ENCODE measurements at places on chromosomes 3 and 15. TPM values are rescaled to one million over a fixed set of nuclear protein-coding genes. Genes with fewer than 3 reads are reported as not detected.

Gene PRR20G
- not detected for polyA plus RNA-seq

Gene BAHD1
- 22.8 TPM for polyA plus RNA-seq

DNA sequence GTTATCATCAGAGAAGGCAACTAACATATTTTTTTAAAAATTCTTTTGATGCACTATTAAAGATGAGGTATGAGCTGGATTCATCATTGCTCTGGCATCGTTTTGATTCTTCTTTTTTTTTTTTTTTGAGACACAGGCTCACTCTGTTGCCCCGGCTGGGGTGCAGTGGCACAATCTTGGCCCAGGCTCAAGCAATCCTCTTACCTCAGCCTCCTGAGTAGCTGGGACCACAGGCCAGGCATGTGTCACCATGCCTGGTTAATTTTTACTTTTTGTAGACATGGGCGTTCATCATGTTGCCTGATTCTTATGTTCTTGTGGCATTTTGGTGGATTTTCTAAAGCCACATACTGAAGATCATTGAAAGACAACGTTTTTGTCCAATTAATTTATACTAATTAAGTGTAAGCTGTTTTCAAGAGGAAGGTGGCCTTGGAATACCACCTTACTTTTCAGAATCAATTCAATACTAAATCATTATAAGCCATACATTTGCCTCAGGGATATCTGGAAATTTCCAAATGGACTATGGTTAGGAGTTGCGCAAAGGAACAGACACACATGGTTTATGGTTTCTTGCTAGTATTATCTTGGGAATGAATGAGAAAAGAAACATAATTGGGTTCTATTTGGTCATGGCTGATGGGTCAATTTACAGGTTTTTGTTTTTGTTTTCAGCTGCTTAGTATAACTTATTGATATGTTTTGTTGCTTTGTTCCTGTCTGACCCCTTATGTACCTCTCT, 22.8 kb downstream of the SLC28A2 start:
- DNase-seq = no peak

Gene CLDN1
- 58.2 TPM for polyA plus RNA-seq

DNA sequence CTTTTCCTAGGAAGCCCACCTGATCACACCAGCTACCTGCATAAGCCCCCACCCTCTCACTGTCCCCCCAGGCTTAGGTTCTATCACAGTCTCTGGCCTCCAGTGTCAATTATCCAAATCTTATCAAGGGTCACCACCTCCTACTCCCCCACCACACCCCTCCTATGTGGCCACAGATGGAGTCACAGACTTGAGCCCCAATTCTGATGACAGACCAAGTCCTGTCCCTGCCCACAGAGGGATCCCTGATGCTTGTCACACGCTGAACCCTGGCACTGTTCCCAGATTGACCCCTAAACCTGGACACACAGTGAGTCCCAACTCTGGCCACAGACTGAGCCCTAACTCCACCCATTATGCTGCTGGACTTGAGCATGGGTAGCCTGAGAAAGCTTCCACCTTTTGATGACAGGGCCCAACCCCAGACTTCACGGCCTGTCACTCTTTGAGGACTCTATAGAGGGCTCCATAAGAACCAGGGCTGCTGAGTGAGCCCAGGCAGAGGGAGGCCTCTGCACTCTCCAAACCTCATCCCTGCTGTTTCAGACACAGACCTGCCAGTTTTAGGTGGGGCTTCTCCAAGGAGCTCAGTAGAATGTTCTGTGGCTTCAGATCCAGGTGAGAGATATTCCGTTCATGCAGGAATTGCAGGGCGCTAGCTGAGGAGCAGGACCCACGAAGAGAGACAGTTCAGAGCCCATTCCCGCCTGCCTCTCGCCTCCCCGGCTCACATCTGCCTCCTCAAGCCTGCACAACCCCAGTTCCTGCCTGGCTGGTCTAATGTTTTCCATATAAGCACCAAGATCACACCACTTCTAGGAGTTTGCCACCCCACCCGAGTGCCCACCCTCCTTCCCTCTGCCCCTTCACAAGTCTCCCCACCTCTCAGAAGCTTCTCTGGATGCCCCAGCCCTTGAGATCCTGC, 1.8 kb downstream of the ULK3 start:
- DNase-seq = no peak

GRCh38 chr3:132354916-132355702, 37.9 kb downstream of the ACP3 start:
- DNase-seq = no peak

DNA sequence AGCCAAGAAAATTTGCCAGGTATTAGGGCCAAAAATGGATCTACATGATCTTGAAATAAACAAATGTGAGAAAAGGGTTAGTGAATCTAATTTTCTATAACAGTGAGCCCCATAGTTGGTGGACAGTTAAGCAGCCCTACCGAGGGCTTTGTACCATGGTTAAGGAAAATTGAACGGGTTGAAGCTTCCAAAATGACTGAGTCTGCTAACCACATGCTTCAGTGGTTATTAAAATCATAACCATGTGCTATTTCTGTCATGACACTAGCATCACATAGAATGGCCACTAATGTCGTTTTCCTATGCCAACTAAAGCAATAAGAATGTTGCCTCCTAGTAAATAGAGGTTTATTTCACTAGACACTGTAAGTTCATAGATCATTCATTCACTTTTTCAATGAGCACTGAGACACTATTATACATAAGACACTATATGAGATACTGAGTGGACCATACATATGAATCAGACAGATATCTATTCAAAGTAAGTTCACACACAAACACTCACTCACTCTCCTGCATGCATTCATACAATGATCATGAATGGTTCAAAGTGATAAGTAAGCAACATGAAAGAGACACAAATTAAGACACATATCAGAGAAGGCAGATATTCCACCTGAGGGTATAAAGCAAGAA, 4.3 kb downstream of the SST start:
- no peak for DNase-seq

DNA sequence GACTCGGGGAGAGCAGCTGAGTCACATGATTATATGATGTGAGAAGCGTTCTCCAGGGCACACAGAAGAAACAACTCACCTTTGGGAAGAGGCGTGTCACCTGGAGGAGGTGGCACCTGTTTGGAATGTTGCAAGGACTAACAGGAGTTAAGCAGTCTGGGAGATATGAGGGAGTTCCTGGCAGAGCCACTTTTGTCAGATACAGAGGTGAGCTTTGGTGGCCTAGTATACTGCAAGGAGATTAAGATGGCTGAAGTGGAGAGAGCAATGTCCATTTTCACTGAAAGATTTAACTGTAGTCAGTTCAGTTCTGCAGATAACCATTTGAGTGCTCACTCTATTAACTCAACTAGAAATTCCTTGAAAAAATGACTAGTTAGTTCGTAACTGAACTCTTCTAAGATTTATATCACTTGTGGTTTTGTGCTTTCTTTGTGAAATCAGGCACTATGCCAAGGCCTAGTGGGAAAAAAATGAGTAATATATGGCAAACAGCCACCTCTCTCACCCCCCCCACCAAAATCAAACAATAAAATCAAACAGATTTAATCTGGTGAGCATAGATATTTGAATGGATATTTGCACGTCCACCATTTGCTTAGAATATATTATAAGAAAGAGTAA, 61.3 kb downstream of the CRYBG3 start:
- DNase-seq = no peak

Gene OR5H6
- not detected for polyA plus RNA-seq

DNA sequence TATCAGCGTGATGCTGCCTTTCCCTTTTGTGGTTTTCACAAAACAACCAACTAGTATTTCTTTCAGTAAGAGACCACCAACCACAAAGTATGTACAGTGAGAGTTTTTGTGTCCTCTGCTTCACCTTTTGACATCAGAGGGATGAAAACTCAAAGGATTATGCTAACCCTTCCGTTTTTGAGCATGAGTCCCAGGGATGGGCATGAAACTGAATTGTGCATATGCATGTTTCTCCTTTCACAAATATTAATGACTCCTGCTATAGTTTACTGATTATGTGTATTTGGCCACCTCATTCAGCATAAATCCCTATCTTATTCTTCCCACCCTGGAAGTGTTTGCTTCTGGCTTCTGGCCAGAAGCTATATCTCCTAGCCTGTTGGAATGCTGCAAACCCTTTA, 59.2 kb downstream of the RSRC1 start:
- no peak for DNase-seq

- no peak for DNase-seq
Observed at GRCh38 chr3:36643192-36643591, 121.2 kb downstream of the DCLK3 start.

GRCh38 chr15:50113992-50114780, 4.8 kb downstream of the ATP8B4 start:
- no peak for DNase-seq

- no peak for DNase-seq
Observed at GRCh38 chr3:55574671-55575070, 87.6 kb upstream of the WNT5A start.

Gene GP5
- polyA plus RNA-seq = 0.40 TPM

DNA sequence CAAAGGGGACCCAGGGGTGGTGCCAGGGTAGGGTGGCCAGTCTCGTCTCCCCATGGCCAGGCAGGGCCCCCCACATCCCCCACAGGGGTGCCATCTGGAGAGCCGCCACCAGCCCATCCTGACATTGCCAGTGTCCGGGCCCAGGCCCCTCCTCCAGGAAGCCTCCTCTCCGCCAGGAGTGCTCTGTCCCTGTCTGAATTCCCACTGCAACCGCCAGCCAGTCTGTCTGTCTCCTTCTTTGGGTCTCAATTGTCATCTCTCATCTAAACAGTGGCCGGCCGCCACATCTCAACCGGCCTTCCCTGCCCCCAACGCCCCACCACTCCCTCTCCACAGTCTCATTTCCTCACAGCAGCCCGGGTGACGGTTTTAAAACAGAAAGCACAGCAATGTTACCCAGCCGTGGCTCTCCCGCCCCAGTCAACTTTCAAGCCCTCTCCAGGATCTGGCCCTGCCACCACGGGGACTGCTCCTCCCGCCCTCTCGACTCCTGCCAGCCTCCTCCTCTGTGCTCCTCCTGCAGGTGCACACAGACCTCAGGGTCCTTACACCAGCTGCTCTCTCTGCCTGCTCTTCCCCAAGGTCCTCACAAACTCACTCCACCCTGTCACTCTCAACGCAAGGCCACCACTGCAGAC, 57.0 kb downstream of the IQSEC1 start:
- no peak for DNase-seq

DNA sequence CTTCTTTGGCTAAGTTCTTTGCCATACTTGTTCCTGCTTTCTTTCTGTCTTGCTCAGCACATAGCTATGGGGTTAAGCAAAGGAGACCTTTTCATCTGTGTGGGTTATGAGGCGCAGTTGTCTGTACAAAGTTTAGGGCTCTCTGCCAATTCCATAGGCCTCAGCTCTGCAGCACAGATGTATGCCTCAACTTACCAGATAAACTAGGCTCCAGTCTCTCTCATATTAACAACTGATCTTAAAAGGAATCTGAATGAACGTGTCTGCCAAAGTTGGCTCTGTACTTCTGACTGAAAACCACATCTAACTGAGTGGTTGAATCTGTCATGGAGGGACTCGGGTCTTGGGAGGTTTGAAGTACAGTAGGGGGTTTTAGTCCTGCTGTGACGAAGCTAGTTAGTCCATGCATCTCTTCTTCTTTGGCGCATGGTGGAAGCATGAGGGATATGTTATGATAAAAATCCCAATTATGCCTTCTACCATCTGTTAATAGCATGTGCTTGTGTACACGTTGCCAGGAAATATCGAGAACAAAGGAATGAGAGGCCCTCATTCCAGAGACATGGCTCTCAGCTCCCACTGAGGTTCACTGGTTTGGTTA, 114.6 kb upstream of the TSC22D2 start:
- DNase-seq = no peak

DNA sequence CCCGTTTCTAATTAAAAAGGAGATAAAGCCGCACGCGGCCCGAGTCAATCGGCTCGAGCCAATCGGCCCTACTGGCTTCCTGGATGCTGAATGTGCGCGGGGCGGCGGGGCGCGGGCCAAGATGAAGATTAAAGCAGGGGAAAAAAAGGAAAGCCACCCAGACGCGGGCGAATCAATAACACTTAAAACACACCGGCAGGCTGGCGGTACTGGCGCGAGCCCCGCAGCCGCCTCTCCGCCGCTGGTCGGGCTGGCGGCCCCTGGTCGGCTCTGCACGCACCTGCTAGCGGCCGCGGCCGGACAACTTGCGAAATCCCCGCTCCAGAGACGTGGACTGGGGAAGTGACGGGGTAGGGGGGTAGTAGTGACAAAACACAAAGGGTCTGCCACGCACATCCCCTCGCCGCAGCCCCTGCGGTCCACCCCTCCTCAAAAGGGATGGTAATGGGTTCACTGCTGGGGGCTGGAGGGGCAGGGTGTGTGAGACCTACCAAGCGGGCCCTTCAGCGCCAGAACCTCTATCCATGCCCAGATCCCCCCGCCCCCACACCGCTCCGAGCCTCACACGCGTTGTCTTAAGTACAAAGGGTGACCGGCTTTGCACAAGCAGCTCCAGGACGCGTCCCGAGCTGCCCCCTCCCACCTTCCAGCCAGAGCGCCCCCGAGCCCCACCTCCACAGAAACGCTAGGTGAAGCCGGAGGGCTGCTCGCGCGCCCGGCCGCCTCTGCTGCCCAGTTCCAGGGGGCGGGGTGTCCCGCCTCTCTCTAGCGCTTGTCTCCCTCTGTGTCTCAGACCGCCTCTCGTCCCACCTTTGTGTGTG, 1.4 kb downstream of the WNT7A start:
- no peak for DNase-seq

DNA sequence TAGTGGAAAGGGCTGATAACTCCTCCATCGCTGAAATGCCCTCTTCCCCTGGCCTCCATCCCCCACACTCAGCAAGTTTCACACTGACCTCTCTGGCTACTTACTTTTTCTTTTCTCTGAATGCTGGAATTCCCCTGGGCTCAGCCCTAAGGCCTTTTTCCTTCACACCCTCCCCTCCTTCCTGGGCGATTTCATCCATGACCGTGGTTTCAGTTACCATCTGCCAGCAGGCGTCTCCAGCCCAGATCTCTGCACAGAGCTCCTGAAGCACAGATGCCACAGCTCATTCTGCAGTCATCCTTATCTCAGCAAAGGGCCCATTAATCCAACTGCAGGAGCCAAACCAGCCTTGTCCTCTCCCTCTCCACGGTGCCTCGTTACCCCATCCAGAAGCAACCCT, 114.0 kb downstream of the RFTN1 start:
- DNase-seq = peak; percentile 70

DNA sequence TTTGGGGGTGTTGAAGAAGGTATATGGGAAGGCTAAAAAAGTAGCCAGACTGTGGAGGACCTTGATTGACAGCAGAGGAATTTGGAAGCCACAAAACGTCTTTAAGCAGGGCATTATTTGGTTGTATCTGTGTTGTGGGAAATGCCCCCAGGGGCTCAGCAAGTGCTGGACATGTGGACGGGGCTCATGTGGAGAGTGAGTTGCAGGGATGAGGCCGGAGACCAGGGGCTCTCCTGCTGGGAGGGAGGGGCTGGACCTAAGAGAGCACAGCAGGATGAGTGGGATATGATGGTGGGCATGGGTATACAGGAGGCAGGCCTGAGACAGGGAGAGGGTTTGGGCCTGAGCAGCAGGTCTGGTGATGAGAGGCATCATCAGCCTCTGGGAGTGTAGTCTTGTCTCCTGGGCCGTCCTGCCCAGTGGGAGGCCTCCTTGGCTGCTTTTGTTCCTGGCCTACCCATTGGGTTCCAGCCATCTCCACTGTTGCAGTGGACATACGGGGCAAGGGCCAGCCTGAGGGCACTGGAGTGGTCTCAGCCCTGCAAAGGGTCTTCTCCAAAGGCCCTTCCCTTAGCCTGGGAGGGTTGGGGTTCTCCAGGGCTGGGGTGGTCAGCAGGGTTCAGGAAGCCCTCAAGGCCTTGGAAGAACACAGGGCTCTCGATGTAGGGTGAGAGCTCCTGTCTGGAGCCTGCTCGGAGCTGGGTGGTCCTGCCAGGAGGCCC, 27.5 kb downstream of the ACAD9 start:
- no peak for DNase-seq

Gene CLDN18
- polyA plus RNA-seq = 2.7 TPM
